ENCODE measurements at places on chromosomes 3 and 15.

GRCh38 chr3:166986000-166986399 lies 394.1 kb downstream of the ZBBX start:
- DNase-seq, result no peak

DNA sequence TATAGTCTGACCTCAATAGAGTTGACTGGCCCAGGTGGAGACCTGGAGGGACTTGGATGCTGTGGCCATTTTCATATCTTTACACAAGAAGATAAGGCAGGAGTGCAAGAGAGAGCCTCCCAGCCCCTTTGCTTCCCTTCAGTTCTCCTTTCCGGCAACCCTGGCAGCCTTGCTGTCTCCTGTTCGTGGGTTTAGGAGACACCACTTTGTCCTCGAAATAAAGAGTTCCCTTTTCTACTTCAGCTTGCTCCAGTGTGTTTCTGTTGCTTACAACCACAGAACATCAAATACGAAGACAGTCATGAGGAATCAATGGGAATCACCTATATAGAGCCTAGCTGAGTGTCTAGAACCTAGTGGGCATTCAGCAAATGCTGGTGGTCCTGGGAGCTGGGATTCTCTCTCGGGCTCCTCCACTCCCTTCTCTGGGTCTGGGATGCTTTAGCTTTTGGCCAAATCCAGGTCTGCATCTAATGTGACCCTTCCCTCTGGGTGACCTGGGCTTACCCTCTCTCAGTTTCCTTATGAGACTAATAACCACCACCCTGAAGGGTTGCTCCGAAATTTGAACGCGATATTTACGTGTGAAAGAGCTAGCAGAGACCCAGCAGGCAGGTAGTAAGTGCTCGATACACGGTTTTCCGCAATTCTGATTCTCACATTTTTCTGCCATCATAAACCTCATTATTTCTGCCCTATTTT lies 44.5 kb downstream of the PCSK6 start:
- DNase-seq, result no peak

DNA sequence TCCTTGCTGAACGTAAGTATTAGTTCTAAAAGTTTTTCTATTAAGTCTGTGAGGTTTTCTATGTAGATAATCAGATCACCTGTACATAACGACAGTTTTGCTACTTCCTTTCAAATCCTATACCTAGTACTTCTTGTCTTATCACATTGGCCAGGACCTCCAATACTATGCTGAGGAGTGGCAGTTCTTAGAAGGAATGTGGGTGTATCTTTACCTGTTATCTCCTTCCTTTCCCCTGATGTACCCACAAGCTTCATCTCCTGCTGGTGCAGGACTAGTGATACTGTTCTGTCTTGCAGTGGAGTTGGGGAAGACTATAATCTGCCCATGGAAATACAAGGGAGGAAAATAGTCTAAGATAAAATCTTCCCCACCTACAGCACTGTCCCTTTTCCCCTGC lies 16.8 kb upstream of the CA12 start:
- no peak for DNase-seq

DNA sequence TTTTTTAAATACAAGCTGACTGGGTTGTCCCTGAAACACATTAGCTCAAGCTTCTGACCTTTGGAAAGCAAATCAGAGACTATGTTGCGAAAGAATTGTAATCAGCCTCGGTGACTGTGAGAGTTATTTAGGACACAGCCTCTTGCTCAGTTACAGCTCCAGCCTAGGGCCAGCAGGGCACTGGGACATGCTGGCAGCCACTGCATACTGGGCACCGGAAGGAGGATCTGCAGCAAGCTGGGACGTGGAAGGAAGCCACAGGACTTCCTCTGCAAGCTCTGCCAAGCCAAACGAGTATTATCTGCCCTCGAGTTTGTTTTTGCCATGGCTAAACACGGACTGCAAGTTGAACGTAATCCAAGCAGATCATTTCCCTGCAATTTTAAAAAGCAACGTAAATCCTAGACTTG lies 24.4 kb upstream of the COPG1 start:
- no peak for DNase-seq

GRCh38 chr3:184172681-184173373 lies 1.8 kb upstream of the AP2M1 start:
- no peak for DNase-seq

DNA sequence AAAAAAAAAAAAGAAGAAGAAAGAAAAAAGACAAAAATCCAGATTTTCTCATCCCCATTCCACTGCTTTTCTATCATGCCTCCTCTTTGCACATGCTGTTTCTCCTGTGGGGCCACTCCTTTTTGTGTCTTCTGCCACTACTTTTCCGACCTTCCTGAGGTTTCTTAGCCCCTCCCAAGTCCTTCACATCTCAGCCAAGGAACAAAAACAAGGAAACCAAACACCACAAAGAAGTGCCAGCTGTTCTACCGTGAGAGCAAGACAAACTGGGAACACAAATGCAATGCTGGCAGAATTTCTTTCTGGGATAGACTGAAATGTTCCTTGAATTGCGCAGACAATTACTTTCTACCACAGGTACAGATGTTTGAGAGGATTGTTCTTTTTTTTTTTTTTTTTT lies 83.2 kb downstream of the MB21D2 start:
- no peak for DNase-seq

DNA sequence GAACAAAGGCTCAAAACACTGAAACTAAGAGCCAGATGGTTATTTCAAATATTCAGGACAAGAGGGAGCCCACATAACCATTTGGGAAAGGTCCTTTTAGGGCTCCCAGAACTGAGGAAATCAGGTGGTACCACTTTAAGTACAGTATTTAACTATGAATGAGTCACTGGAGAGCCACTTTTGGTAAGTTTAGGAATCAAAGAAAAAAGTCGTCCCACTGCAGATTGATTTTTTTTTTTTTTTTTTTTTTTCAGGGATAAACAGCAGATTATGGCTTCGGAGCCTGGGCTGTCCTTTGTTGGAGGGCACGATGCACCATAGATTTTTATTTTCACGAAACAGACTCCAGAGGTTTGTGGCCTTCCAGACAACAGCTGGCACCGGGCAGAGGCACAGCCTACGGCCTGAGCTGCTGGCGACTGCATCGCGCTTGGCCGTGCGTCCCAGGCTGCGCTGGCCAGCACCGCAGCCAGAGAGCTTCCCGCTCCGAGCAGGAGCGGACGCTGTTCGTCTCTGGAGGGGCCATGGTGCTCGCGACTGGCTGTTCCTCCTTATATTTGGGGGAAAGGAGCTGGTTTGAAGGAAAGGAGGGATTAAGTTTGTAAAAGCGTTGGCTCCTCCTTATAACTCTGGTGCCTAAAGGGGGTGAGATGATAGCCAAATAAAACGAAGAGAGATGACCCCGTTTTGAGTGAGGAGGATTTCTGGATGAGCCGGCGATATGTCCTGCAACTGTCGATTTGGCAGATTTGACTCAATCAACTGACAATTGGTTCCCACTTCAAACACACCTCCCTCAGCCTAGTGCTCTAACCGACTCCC lies 152.9 kb upstream of the GOLIM4 start:
- DNase-seq, result peak; percentile 52

GRCh38 chr15:69225355-69226022 lies 65.1 kb downstream of the GLCE start:
- DNase-seq, result no peak

DNA sequence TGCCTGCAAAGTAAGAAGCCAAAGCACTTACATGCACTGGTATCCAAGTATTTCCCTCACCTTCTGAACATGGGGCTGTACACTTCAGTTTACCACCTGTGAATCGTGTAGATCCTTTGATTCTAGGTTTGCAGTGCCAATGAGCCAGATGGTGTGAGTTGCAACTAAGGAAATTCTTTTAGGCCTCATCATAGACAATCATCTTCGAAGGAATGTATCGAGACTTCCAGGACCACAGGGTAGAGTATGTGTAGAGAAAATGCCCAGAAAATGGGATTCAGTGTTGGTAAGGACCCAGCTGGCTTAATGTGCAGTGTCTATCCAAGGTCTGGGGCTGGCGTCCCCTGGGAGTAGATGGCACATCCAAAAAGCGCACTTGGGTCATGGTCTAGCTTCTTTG lies 323.2 kb upstream of the TPM1 start:
- no peak for DNase-seq

DNA sequence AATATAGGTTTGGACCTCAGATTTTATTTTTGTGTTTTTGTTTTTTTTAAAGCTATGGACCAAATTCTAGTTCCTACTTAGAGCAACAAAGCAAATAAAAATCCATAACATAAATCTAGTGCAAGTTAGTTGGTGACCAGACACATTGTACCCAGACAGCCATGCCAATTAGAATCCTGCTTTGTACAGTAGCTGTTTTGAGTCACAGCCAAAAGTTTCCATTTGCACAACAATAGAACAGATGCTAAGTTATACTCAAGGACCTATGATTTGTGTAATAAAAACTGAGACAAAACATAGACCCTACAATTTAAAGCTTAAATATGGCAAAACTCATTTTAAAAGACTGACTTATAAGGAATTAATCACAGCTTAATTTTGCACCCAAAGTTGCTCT lies 513.1 kb upstream of the CBLB start:
- no peak for DNase-seq

GRCh38 chr3:17979911-17980310 lies 237.5 kb upstream of the TBC1D5 start:
- DNase-seq, result no peak

Data from neural crest cell (in vitro differentiated cells).